ENCODE measurements at places on chromosomes 16 and 17. TPM values are rescaled to one million over a fixed set of nuclear protein-coding genes. Genes with fewer than 3 reads are reported as not detected.

DNA sequence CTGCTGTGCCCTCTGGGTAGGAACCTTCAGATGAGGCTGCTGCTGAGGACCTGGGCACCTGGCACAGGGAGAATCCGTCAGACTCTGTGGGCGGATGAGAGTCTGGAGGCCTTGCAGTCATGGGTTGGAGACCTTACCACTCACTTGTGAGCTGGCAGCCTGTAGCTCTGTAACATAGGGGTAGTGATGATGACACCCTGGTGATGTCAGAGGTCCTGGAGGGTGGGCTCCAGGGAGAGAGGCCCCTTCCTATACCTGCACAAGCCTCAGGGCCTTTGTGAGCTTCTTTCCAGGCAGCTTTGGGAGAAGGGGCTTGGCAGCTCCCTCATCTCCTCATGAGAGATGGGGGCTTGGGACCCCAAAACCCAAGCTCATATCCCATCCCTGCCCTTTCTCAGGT lies 1.6 kb downstream of the MIEF2 start:
- peak; percentile 33 for DNase-seq

DNA sequence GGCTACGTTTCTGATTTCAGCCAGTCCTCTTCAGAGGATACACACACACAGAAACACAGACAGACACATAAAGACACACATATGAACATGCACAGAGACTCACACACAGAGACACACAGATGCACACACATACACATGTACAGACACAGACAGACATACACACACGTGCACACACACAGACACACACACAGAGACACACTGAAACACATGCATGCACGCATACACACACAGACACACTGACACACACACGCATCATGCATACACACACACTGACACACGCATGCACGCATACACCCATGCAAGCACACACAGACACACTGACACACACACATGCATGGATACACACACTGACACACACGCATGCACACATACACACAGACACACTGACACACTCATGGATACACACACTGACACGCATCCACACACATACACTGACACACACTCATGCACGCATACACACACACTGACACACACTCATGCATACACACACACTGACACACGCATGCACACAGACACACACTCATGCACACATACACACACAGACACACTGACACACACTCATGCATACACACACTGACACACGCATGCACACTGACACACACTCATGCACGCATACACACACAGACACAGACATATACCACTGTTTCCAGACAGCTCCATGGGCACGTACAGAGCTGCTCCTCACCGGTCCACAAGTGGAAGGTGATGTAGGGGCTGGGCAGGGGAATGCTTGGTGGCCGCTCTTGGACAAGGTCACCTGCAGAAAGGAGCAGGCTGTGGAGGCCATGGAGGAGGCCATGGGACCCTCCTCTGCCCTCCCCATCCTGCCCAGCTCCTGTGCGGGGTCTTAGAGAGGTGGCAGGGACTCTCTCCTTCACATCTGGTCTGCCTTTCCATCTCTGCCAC lies 30.1 kb upstream of the MFSD6L start:
- no peak for DNase-seq

- DNase-seq = no peak
Observed at GRCh38 chr17:27950995-27951394, 57.8 kb upstream of the LYRM9 start.

DNA sequence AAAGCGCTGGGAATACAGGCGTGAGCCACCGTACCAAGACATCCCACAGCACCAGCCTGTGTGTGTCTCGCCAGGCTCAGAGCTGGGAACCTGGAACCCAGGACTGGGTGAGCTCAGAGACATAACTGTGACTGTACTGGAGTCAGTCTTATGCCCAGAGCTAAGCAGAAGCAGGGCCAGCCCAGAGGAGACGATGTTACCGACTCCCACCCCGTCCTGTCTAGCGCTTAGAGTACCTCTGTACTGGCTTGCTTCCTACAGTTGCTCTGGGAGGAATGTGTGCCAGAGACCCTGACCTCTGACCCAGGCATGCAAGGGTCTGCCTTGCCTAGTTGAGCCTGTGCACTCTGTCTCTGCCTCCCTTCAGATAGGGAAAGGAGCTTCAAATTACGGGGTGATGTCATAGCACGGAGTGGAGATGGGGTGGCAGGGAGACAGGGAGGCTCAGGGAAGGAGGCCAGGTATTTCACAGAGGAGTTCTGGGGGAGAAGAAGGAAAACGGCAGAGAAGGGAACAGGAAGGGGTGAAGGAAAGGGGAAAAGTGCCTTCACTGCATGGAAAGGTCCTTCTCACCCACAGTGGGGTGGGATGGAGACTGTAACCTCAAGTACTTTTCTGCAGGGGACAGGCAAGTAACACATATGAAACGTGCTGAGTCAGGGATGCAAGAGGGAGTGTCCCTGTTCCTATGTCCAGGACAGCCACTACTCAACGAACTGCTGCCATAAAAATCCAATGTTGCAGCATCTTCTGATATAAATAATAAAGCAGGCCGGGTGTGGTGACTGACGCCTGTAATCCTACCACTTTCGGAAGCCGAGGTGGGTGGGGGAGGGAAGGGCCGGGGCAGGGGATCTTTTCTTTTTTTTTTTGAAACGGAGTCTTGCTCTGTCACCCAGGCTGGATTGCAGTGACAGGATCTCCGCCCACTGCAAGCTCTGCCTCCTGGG lies 5.8 kb upstream of the ARMC5 start:
- DNase-seq = peak; percentile 74

GRCh38 chr17:6643451-6644125 lies 2.7 kb downstream of the TXNDC17 start:
- DNase-seq = peak; percentile 83

DNA sequence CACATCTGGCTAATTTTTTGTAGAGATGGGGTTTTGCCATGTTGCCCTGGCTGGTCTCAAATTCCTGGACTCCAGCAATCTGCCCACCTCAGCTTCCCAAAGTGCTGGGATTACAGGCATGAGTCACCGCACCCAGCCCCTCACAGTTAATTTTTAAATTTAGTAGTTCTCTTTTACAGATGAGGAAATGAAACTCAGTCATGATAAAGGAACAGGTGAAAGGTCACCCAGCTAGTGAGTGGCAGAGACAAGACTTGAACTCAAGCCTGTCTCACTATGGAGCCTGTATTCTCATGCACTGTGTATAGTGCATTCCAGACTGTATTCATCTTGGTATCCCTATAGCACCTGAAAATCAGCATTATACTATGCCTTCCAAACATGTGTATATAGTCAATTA lies 77.1 kb upstream of the WSB1 start:
- no peak for DNase-seq

GRCh38 chr17:7549401-7550055 lies 670 bp downstream of the TNFSF12 start:
- DNase-seq = no peak

DNA sequence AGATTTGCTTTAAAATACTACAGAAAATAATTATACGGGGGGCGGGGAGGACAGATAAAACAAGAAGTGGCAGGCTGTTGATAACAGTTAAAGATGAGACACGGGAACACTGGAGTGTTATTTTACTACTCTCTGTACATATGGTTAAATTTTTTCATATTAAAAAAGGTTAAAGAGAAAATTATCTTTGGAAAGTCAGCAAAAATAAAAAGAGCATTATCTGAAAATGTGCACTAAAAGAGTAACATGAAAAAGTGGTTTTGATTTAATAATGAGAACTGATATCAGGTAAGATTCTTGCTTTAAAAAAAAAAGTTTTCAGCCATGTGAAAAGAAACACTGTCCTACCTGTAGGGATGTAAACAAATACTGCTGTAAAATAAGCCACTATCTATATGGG lies 46.9 kb downstream of the ERN1 start:
- no peak for DNase-seq

Gene PTGES3L
- total RNA-seq = 0.13 TPM

Gene HOXB5
- not detected for total RNA-seq

Gene FGF11
- 12.4 TPM for total RNA-seq

Gene TVP23A
- not detected for total RNA-seq
